ENCODE measurements at places on chromosomes 16 and 17.

- no peak for DNase-seq
Measured at GRCh38 chr16:70475054-70475871, 20.9 kb downstream of the FCSK start.

GRCh38 chr16:7650431-7650830 lies 317.8 kb downstream of the RBFOX1 start:
- DNase-seq: no peak

GRCh38 chr17:8126491-8127066 lies 2.7 kb upstream of the HES7 start:
- peak; percentile 74 for DNase-seq

GRCh38 chr17:43962479-43962878 lies 8.7 kb upstream of the PYY start:
- DNase-seq: no peak

GRCh38 chr16:85735225-85735635 lies 15.7 kb downstream of the C16orf74 start:
- DNase-seq: no peak

DNA sequence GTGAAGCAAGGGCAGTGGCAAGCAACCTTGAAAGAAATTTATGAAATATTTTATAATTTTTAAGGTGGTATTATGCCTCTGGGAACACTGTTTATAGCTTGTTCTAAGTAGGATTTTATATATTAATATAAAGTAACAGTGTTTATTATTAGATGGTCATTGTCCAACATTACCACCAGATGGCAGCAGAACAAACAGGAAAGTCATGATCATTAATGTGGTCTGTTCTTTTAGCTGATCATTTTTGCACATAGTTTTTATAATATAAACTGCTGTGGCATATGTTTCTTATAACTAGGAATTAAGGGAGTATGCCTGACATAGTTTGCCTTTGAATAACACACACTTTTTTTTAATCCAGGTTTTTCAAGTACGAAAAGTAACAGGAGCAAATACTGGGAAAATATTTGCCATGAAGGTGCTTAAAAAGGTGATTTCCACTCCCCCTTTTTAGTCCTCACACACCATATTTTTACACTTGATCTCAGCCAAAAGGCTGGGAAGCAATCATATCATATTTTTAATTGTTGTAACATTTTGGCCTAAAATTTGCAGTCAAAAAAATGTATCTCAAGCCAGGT lies 21.4 kb downstream of the RPS6KB1 start:
- DNase-seq: no peak

- DNase-seq: no peak
Measured at GRCh38 chr16:12862327-12862726, 39.1 kb upstream of the SHISA9 start.

- no peak for DNase-seq
Measured at GRCh38 chr17:60351012-60351695, 40.8 kb downstream of the USP32 start.

- no peak for DNase-seq
Measured at GRCh38 chr17:60923000-60923399, 245.3 kb downstream of the BCAS3 start.

DNA sequence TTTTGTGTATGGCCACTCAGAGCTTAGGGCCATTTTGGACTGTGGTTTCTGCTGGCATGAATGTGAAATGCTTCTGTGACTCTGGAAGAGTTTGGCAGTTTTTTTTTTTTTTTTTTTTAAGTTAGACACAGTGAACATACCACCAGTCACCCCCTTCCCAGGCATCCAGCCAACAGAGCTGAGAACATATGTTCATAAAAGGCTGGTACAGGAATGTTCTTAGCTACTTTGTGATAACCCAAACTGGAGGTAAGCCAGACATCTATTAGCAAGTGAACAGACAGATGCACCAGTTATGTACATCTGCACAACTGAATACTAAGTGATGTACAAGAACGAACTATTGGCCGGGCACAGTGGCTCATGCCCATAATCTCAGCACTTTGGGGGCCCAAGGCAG lies 92.7 kb downstream of the ABCC1 start:
- peak; percentile 53 for DNase-seq

GRCh38 chr17:73770849-73771229 lies 126.6 kb upstream of the SDK2 start:
- DNase-seq: no peak

GRCh38 chr17:43967251-43967875 lies 13.6 kb upstream of the PYY start:
- DNase-seq: no peak

DNA sequence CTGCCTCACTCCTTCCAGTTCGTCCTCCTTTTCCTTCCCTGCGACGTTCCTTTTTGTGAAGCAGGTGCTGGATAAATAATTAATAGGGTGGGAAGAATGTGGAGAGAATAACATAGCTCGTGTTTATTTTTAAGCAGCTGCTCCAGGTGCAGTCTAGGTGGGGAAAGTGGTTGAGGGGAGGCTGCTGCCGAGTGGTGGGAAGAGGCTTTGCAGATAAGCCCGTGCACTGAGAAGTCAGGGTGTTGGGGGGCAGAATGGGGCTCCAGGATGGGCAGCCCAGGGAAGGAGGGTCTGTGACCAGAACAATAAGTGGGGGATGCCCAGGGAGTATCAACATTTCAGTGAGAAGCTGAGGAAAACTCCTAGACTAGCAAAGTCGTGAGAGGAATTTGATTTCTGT lies 300.5 kb downstream of the CPPED1 start:
- no peak for DNase-seq

DNA sequence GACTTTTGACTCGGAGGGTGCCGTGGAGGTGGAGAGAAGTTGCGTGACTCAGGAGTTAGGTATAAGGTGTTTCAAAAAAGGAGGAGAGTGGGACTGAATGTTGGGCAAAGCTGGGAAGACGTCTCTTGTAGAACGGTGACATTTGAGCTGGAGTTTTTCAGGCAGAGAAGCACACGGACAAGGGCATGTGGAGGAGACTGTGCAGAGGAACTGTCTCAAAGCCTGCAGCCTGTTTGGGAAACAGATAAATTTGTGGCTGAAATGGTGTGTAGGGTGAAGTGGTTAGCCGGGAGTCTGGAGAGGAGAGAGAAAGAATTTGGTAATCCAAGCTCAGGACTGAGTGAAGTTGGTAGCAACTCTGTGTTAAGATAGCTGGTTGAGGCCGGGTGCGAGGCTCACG lies 9.8 kb downstream of the USP10 start:
- DNase-seq: no peak

DNA sequence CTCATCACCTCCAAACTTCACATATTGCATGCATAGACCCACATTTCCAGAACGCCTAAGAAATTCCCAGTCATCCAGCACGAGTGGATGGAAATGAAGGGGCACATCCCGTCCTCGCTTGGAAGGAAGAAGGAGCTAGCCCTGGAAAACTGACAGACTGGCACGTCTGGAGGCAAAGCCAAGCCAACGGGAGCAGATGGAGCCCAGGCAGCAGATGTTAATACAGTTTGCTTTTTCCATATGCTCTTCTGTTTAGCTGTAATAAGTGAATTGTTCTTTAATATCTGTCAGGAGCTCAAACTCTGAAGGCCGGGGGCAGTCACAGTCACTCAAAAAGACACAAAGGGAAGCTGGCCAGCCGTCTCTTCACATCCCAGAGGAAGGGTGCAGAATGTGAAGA lies 187.7 kb downstream of the XYLT1 start:
- peak; percentile 80 for DNase-seq

GRCh38 chr16:87178177-87178863 lies 138.9 kb downstream of the C16orf95 start:
- DNase-seq: peak; percentile 59

- no peak for DNase-seq
Measured at GRCh38 chr17:2926019-2926650, 129.9 kb downstream of the RAP1GAP2 start.

GRCh38 chr16:84836234-84836647 lies 16.5 kb downstream of the CRISPLD2 start:
- peak; percentile 78 for DNase-seq

GRCh38 chr16:86338403-86339115 lies 171.8 kb upstream of the FOXF1 start:
- DNase-seq: no peak

DNA sequence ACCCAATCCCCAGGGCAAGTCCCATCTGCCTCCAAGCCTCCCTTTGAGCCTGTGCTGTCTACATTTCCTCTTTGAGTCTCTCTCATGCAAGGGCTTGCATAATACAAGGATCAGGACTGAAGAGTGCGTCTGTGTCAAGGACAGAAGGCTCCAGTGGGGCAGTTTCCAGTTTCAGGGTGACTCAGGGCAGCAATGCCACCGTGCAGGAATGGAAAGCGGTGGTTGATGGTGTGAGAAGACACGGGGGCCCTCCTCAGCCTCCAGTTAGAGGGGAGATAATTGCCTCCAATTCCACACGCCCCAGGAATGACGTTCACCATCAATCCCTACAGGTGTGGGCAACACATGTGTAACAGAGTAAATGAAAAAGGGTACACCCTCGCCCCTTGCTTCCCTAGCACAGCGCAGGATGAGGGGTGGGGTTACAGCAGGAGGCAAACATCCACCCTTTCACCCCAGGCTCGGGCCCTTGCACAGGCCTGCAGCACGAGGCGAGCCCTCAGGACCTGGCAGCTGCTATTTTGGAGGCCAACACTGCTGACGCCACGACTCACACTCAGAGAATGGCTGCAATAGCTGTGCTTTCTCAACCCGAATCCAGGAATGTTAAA lies 24.8 kb upstream of the SLC25A19 start:
- DNase-seq: no peak

DNA sequence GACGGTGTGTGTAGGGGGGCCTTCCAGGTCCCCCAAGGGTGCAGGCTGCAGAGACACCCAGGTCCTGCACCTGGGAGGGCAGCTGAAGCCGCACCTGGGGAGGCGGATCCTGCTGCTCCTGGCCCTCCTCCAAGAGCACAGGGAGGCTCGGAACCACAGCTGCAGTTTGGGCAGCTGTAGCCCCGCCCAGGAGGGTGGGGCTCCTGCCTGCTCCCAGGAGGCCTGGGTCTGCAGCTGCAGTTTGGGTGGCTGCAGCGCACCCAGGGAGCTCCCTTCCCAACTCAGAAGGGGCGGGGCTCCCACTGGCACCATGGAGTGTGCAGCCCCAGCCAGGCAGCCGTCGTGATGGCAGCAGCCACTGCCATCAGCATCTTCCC lies 69.4 kb upstream of the NKD1 start:
- DNase-seq: no peak

GRCh38 chr17:79974566-79975497 lies 60.8 kb downstream of the TBC1D16 start:
- DNase-seq: no peak

GRCh38 chr17:78232859-78233173 lies 1.4 kb downstream of the TMEM235 start:
- DNase-seq: no peak

DNA sequence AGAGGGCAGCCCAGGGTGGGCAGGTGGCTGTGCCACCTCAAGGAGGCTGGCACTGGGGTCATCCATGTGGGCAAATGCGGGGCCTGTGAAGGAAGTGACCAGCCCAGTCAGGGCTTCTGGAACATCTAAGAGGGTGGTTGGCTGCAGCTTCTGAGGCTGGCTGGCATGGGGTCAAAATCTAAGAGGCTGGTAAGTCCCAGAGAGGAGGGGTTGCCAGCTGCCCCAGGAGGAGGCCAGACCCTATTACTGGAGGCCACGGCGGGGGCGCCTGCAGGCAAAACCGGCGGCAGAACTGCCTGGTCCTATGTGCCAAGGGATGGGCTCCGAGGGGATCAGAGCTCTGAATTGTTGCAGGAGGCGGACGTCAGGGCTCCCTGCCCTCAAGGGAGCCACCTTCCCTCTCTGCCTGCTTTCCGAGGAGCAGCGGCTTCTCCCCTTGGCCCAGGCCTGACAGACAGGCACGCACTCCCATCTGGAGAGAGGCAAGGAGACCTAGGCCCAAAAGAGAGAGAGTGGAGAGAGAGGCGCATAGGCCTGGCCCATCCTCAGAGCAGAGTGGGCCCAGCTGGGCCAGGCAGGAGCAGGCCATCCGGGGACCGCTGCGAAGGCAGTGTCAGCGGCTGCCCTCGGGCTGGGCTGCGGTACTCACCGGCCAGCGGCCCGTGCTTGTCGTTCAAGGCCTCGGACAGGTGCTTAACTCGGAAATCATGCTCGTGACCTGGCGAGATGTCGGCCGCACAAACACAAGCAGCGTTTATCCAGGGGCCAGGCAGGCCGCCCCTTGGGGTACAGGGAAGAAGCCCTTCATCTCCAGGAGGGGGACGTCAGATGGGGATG lies 10.9 kb downstream of the ZACN start:
- DNase-seq: no peak

GRCh38 chr17:37493249-37494027 lies 3.7 kb downstream of the DUSP14 start:
- no peak for DNase-seq

GRCh38 chr17:82215095-82215971 lies 2.7 kb upstream of the CCDC57 start:
- peak; percentile 39 for DNase-seq

GRCh38 chr17:1493291-1493980 lies 950 bp upstream of the MYO1C start:
- DNase-seq: no peak

DNA sequence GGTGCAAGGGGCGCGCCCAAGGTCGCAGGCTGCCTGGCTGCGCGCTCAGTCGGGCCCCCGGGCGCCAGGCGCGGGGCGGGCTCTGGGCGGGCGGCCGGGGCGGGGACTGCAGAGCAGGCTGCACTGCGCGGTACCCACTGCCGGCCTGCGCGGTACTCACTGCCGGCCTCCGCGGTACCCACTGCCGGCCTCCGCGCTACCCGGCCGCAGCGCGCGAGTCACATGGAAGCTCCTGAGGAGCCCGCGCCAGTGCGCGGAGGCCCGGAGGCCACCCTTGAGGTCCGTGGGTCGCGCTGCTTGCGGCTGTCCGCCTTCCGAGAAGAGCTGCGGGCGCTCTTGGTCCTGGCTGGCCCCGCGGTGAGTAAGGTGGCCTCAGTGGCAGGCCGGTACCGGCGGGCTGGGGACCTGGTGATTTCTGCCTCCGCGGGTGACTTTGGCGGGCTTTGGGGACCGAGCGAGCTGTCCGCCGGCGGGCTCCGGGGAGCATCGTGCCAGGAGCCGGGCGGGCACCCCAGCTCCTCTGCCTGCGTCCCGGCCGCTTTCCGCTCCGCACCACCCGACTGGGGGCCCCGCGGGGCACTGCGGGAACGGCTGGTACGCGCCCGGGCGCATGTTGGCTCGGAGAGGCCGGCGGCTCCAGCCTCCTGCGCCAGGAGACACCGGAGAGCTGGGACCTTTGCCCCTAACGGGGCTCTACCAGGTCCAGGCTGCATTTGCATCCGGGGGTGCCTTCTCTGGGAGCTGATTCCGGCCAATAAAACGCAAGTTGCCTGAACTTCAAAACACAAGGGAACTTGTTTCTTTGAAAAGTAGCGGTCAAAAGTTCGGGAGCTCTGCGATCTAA lies at the start of gene SLC47A1:
SLC47A1 (plus strand) TSS at position 137 of the 844 bp plus-strand sequence; CDS start at position 223, 86 bp downstream.
- peak; percentile 55 for DNase-seq

GRCh38 chr17:65914784-65915342 lies 277.1 kb downstream of the CEP112 start:
- DNase-seq: no peak

DNA sequence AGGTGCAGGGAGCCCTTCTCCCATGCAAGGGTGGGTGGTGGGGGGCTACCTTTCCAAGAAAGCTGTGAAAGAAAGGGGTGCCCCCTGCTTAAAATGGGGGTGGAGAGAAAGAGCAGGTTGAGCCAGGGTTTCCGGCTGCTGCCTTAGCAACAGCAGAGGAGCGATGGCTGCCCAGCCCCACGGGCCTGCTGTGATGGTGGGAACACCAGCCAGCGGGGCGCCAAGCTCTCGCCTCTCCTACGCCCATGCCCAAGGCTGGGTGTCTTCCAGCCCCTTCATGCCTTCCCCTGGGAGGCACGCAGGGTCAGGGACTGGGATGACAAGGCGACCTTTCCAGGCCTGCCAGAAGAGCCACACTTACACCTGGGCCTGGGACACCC lies 3.0 kb downstream of the FMNL1 start:
- no peak for DNase-seq
